ENCODE measurements at places on chromosomes 1 and 21.
A peak's percentile ranks its signal among the peaks of the same experiment; 100 is the strongest.

DNA sequence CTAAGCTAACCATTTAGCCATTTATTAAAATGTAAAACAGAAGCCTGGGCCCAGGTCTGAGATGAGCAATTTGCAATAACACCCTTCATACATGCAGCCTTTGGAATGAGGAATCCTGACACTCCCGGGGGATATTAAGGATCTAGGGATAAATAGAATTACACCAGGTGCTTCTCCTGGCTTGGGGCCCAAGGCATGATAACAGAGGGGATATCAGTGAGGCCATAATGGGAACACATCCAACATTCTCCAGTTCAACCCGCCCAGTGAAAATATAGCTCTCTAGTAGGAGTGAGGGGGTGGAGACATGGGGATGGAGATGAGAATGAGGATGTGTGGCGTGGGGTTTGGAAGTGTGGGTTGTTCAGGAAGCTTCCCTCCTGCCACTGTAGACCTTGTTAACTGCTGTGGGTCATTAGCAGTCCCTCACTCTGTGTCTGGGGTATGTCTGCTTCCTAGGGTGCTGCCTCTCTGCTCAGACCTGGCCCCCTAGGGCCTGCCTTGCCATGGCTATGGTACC is 57.9 kb upstream of the KANK4 start:
- no peak for DNase-seq

DNA sequence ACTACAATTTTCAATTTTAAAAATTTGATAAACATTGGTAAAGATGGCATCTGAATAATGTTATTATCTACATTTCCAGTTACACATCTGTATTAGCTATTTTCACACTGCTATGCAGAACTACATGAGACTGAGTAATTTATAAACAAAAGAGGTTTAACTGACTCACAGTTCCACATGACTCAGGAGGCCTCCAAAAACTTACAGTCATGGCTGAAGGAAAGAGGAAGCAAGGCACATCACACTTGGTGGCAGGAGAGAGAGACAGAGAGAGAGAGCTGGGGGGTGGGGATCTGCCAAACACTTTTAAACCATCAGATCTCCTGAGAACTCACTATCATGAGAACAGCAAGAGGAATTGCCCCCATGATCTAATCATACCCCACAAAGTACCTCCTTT is 850.0 kb downstream of the LTN1 start:
- no peak for DNase-seq

GRCh38 chr1:18535391-18536210 is 54.9 kb downstream of the KLHDC7A start:
- DNase-seq = no peak

DNA sequence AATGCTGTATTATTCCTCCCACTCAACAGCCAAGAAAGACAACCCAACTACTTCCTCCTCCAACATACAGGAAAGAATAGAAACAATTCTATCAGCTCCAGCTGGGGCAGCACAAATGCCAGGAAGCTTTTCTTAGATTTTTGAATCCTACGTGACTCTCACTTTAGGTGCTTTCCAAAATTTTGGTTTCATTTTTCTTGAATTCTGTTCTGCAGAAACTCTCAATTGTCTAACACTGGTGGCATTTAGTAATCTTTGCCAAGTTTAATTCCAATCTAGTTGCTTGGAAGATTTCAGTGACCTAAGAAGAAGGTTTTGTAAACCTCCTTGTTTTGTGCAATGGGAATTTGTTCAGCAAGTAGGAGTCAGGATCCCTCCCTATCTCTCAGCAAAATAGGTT is 37.1 kb upstream of the DOCK7 start:
- no peak for DNase-seq

DNA sequence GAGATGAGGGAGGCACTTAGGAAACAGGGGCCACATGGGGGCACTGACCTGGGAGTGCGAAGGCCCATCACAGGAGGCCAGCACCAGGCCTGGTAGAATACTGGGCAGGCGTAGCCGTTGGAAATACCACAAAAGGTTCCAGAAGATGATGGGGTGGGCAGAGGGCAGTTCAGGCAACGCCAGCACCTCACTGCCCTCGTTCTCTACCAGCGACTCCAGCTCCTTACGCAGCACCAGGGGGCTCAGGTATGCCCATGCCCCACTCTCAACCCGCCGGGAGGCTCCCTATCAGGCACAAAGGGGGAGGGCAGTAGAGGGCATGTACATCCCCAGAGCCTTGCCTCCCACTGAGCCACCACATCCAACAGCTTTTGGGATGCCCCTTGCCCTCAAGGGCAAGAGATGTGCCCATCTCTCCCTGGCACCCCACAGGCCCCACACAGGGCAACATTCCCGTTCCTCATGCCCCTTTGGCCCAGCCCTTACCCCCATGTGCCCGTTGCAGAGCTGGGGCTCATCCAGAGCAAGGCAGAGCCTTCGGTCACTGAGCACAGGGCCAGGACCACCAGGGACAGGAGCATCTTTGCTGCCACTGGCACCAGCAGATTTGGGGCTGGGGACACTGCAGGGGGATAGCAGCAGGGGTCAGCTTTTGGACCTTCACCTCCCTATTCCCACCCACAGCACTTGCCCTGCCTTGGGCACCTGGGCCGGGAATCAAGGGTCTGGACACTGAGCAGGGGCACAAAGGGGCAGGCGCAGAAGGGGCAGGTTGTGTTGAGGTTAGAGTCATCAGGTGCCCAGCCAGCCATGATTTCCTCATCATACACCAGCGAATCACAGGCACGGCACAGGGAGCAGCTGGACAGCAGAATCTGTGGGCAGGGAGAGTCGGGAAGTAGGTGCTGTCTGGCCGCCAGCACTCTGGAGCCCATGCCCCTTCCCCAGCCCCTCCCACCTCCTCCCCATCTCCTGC is 9.7 kb upstream of the GATAD2B start:
- no peak for DNase-seq

- no peak for DNase-seq
Measured at GRCh38 chr1:153260585-153261280, 1.2 kb downstream of the LORICRIN start.

DNA sequence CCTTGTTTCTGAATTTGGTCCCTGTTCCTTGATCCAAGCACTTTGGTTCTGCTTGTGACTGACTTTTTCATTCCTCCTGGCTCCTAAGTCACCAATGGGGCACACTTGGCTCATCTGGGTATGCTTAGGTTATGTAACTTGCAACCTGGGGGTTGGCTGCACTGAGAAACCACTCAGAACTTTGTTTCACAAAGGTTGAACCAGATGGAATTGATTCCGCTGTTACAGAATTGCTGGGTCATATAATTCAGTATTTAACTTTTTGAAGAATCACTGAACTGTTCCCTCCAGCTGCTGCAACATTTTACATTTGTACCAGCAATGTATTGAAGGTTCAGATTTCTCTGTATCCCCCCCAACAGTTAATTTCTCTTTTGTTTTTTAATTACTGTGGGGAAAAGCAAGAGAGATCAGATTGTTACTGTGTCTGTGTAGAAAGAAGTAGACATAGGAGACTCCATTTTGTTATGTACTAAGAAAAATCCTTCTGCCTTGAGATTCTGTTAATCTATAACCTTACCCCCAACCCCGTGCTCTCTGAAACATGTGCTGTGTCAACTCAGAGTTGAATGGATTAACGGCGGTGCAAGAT is 9.6 kb upstream of the NVL start:
- DNase-seq = no peak

DNA sequence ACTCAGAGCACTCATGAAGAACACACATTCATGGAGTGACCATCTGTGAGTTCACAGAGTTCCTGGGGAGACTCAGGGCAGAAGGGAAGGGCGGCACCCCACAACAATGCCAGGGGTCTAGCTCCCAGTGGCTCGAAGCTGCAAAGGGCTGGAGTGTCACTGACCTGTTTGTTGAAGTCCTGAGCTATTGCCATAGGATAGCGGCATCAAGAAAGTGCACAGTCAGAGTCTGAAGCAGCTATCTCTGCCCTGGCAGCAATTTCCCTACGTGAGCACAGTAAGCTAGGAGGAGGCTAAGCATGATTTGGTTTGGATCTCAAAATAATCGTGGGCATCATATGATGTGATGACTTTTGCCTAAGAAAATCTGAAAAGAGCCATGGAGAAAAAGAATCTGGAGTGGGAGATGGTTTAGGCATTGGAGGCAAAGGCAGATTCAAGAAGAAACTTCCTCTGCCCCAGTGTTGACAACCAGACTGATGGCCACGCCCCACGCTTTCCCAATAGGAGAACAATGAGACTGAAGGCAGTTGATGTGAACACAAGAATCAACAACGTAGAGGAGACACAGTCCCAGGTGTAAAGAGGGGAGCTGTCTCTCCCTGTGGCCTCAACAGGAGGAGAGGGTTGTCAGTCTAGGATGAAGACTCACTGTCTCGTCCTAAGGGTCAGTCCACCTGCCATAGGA is 100.0 kb upstream of the SLC25A33 start:
- DNase-seq = no peak

- no peak for DNase-seq
Measured at GRCh38 chr1:62437273-62437940, 558 bp downstream of the USP1 start.

- DNase-seq = peak; percentile 72
Measured at GRCh38 chr1:58430421-58431275, 115.9 kb downstream of the OMA1 start.

GRCh38 chr1:176199707-176200106 is 7.4 kb downstream of the COP1 start:
- no peak for DNase-seq

DNA sequence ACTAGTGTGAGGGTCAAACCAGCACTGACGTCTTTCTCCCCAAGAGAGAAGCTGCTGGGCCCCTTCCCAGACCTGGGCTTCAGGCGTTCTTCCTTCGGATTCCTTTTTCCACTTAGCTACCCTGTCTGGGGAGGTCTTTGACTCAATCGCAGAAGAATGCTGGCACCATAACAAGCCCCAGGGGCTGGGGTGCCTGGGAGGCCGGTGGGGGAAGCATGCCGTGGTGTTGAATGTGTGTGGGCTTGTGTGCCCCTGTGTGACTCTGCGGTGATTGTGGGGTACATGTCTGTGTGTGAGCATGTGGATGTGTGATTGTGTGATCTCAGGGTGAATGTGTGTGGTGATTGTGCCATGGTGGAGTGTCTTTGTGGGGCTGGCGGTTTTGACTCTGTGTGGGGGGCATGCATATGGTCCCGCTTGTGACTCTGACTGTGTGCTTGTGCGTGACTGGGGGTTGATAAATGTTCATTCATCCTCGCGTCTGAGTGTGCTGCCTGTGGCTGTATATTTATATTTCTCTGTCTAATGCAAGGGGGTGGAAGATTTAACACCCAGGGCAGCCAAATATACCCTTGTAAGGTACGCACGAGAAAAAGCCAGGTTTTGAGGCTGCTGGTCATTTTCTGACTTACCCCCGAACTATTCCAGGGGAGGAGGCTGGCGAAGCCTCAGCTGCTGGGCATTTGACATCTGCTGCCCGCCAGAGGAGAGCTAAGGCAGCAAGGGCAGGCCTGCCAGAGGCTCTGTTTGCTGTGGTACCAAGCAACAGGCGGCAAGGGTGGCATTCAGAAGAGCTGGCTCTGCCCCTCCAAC is 1.1 kb upstream of the SYNC start:
- no peak for DNase-seq
